ENCODE measurements at places on chromosomes 7 and 10.

- DNase-seq, result no peak
These were observed 2.5 kb downstream of the INTS1 start for GRCh38 chr7:1501487-1502270.

GRCh38 chr10:111316722-111317212, 239.9 kb downstream of the ADRA2A start:
- no peak for DNase-seq

DNA sequence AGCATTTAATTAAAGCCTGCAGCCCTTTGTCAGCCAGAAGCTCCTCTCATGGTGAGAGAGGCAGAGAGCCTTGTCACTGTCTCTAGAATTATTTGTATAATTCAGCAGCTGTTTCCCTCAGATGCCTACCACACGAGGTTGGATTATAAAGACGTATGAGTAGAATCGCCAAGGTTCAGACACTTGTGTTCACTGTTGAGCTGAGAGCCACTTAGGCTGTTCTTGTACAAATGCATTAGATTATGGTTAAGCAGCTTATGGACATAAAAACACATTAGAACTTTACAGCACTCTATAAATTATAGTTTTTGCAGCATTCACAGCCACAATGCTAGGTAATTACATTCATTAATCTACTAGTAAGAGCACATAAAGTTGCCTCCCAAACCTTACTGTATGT, 282.6 kb downstream of the AUTS2 start:
- no peak for DNase-seq

DNA sequence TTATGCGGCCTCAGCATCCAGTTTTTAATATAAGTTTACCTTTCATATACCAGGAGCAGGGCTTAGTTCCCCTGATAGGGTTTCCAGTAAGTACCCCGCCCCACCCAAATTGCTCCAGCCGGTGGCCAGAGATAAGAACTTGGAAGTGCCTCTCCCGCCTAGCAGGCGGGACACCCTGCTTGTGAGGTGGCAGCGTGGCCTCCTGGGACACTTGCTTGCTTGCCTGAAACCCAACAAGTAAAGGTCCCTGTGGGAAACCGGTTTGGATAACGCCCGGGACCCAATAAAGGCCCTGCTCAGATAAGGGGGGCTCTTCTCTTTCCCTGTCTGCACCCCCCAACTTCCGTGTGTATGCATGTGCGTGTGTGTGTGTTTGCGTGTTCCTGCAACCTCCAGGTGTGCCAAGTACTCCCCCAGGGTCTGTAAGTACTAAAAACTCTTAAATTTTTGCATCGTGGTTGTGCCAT, 154.3 kb downstream of the ARHGAP21 start:
- no peak for DNase-seq

GRCh38 chr7:78368771-78369170, 570.2 kb downstream of the PHTF2 start:
- no peak for DNase-seq

All from stimulated activated CD4-positive, alpha-beta T cell treated with anti-CD3 and anti-CD28 coated beads, TNF-alpha, amount 100 ng/mL, for 48 hours (primary cell).